EL (cell line): ENCODE measurements at places on chromosomes 12 and 14.

DNA sequence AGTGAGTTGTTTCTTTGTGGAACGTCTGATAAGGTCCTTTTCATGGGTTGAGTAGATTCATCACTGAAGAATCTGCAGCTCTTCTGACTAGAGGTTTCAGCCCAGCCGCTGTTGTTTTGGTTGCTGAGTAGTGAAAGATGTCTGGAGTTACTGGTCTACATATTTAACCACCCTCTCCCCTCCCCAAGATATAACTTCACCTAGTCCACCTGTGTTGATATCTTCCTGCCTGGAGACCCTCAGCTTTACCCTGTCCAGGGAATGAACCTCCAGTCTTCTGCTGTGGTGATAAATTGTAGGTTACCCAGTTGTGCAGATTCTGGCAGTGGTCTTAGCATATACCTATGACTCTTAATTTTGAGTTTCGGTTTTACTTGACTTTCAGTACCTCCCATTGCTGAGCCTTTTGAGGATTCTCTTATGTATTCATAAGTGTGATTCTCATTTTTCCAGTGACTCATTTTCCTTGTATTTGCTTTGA is 62.9 kb downstream of the CCDC91 start:
- peak; percentile 41 for DNase-seq

DNA sequence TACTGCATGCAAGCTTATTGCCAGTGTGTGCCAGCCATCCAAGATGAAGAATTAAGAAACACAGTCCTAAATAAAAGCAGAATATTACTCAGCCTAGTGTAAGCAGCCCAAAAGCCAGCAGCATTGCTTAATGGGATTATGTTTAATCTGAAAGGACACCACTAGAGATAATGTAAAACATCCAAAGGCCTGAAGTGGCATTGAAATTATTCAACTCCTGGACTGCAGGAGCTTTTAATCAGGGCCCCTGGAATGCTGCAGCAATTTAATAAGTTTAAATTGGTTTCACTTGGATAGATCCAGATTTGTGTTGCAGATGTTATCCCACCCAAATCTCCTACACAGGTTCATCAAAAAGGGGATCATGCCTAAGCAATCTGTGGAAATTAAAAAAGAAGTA is 193.0 kb downstream of the C12orf50 start:
- no peak for DNase-seq

DNA sequence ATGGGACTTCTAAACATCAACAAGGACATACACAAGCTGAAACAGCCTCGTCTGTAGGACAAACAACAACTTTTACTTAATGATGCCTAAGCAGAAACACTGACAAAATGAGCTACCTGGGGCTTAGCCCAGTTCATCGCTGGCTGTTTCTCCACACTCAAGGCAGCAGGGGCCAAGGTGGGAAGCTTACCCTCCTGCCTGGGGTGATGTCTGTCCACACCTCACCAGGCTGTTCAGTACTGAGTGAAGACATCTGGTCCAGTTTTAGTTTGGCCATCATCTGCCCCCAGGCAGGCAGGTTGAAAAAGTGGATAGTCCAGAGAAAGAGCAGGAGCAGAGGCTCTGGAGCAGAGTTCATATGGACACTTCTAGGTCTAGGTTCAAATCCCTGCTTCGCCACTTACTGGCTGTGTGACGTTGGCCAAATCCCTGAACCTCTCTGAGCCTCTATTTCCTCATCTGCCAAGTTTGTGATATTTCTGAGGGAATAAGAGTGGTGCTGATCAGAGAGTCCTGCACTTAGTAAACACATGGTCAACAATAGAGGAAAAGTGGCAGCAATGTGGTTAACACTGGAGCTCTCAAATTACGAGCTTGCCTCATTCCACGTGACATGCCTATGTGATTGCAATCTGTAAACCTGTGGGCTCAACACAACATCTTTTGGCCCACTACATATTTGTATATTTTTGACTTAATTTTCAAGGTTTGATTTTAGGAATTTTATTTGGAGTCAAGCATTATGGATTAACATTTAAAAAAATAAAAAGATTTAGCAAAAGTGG is 720.1 kb upstream of the TMEM132C start:
- DNase-seq = no peak

DNA sequence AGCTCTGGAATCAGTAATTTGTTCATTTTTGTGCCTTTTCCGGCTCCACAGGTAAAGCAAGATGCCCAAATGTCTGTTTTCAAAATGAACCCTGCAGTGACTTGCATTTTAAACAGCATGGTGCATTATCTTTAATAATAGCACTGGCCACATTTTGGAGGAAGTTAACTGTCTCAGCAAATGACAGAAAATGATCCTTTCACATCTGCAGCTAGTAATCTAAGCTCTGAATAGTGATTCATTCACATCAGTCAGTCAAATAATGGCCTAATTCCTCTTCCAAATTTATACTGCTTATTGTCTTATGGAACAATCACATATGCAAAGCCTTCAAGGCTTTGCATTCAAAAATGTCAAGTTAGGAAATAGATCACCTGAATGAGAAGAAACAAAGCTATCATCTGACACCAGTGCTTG is 75.6 kb downstream of the PPM1H start:
- no peak for DNase-seq

DNA sequence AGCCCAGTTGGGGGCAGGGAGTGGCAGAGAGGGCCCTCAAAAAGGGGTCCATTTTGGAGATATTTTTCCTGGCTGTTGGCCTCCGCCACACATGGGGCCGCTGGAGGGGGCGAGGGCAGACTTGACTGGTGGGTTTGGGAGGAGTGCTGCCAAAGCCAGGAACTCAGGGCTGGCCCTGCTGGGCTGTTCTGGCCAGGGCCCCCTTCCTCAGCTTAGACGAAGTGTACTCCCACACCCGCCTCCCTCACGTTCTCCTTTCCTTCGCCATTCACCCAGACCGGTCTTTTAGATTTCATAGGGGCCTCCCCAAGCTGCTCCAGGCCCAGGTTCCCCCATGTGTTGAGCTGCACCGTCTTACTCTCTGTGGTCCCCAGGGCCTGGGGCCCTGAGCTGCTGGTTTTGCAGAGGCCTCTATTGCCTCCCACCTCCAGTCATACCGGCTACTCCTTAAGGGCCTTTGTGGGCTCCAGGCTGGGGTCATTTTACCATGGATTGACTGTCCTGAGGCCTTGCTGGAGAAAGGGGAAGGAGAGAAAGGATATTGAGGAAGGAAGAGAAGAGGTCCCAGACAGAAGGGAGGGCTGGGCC is 1.3 kb downstream of the KRT7 start:
- no peak for DNase-seq

DNA sequence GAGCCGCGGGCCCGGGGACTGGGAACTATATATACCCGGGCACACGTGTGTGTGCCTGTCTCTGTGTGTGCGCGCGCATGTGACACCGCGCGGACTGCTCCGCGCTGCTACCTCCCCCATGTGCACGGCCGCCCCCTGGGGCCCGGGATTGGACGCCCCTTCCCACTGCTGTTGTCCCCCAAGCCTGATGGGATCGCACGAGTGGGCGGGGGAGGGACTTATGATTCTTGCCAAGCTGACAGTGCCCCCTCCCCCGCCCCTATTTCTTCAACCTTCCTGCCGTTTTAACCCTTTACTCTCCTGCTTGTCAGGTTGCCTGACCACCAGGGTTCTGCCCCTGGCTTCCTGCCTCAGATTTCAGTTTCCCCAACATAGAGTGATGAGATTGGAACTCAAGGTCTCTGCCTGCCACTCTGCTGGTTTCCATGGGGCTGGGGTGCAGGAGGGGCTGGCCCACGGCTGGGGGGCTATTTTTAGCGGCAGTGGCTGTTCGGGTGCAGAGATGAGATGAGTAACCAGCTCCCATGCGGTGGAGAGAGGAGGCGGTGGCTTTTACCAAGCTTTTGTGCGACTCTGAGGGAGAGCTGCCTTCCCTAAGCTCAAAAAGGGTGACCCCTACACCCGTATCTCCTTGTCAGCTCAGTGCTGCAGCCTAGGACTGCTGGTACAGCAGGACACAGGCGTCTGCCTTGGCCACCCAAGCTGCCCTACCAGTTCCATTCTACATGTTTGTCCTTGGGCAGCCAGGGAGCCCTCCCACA is at the start of gene DDN:
TSS of gene DDN (minus strand) at position 5 of the 761 bp plus-strand sequence. CDS start 88 bp downstream, outside the sequence.
- DNase-seq = peak; percentile 50

DNA sequence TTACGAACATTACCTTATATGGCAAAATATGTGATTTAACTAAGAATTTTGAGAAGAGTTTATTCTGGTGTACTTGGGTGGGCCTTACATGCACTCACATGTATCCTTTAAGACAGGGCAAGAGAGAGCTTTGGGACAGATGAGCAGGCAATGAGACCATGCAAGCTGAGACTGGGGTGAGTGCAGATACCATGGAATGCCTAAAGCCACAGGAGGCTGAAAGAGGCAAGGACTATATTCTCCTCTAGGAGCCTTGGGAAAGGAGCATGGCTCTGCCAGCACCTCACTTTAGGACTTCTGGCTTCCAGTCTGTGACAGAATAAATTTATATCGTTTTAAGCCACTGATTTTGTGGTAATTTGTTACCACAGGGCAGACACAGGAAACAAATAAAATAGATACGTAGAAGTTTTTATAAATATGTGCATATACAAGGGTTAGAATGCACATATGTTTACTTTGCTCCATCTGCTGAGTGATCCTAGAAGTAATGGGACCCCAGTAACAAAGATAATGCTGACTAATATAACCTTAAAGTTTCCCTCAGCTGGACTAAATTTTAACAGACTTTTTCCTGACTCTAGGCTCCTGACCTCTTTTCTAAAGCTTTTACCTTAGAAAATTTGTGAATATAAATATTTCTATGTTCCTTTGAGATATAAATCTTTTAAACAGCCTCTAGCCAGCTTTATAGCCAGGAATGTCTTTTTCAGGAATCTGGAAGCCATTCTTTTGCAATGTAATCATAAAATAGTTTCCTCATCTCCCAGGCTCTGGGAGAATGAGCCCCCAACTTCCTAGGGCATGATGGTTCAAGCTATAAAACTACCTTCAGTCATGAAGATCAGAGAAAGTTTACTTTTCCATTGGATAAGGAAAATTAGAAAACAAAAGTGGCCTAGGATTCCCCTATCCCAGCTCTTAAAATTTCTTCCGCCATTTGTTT is 216.8 kb downstream of the PPFIA2 start:
- DNase-seq = no peak

GRCh38 chr14:56471056-56471455 is 108.5 kb upstream of the TMEM260 start:
- no peak for DNase-seq

- no peak for DNase-seq
Observed at GRCh38 chr12:113072136-113072535, 15.6 kb downstream of the DTX1 start.

DNA sequence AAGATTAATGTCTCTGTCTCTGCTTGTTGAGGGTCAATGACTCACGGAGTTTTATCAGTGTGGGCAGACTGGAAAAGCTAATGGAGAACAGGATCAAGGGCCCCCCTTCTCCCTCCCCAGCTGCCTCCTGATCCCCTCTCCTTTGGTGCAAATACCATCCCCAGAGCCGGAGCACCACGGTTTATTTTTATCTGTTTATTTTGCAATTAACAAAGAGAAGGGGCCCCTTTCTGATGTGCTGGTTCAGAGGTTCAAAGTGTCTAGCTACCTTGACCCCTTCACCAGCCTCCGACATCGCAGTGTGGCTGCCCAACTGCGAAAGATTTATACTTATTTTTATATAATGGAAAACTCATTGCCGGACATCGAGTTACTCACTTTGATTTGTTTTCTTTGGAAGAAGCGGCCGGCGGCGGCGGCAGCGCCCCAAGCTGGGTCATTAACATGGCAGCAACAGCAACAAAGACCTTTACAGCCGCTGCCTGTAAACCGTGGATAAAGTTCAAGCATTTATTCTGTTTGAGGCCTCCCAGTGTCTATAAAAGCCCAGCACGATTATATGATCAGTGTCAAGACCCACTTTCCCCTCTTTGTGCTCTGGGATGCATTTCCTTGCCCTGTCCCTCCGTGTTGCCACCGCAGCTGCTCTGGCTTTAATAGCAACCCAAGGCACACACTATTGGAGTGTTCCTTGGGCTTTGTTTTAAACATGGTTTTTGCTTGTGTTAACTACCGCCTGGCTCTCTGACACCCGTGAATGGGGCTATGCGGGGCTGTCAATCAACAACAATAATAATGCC is 47.4 kb upstream of the PARP11 start:
- DNase-seq = no peak
